ENCODE measurements at places on chromosomes 3 and 15.

DNA sequence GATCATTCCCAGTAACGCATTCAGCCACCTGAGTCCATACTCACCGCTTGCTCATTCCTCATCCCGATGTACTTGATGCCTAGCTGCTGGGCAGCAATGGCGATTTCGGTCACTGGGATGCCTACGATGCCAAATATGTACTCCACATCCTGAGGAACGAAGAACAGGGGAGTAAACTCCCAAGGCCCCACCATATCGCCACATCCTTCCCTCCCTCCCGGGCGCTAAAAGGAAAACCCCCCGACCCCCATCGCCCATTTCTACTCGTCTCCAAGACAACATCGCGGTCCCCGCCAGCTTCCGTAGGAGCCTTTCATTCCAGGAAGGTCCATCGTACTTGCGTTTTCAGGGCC lies 347 bp downstream of the HACL1 start:
- DNase-seq = no peak

- DNase-seq = no peak
Observed at GRCh38 chr15:96181873-96182301, 148.6 kb upstream of the NR2F2 start.

DNA sequence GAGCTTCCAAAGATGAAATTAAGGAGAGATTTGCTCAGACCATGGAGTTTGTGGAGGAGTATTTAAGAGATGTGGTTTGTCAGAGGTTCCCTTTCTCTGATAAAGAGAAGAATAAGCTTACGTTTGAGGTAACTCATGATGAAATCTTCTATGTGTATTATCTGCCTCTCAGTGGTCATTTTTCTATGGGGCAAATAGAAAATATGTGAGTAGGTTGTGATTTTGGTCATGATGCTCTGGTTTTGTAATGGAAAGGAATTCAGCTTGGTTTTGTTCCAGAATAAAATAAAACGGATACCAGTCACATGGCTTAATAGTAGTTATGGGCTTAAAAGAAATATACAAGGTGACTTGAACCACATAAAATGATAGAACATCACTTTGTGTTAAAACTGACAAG lies 181.1 kb downstream of the ITPR1 start:
- no peak for DNase-seq

- no peak for DNase-seq
Observed at GRCh38 chr3:161082063-161082462, 23.1 kb downstream of the B3GALNT1 start.

DNA sequence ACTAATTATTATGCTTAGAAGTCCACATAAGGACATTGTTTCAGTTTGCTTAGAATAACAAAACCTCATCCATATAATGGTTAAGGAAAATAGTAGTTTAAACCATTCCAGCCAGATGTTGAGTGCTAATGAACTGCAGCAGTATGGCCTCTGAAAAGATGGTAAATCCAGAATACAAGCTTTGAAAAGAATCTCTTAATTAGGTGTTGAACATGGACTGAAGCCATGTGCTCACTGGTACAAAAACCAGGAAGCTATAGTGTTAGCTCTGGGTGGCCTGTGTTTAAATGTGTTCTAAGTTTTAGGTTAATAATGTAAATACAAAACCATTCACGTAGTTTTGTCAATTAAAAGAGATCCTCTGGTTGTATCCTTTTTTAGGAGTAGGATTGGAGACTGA lies 78.2 kb downstream of the GALK2 start:
- no peak for DNase-seq

DNA sequence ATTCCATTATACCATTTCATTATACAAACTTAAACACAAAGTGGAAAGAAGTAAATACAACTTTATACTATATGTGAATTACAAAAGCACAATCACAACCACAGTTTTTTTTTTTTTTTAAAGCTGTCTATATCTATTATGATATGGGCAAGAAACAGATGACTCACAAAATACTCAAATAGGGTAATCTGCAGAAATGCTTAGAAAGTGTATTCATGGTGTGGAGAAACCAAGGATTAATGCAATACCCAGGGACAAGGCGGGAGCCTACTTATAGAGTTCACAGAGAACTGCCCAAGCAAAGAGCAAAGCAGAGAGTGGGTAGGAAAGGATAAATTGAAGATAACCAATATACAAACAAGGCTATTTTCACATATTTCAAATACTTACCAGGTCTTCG lies 332.0 kb downstream of the FHIT start:
- no peak for DNase-seq

DNA sequence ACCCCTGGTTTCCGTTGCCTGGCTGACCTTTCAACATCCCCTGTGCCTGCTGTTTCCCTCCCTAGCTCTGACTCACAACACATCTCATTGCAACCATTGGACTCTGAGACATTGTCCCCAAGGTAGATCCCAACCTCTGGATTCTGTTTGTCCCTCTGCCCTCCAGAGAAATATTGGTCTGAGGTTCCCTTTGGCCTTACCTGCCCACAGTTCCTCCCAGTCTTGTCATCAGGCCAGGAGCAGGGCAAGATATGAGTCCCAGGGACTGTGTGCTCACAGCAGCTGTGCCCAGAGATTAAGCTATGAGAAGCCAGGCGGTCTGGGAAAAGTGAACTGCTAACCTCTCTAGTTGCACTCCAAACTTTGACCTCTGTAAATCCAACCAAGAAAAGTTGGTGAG lies 168.2 kb upstream of the NR2F2 start:
- no peak for DNase-seq

- no peak for DNase-seq
Observed at GRCh38 chr3:153293265-153293664, 131.2 kb downstream of the RAP2B start.

DNA sequence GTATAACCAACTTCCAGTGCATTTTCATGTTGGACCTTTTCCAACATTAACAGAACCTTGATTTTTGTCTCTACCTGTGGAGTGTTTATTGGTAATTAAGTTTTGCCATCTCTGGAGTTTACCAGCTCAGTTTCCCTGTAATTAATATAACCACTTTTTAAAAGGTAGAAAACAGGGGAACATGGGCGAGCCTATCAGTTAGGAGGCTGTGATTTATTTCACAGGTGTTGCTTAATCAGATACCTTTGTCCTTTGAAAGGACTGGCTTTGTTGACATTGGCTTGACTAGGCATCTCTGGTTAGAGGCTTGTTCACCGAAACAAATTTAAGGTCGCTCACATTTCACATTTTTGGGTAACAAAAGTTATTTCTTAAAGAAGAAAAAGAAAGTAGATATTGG lies 622 bp downstream of the NAALADL2 start:
- DNase-seq = no peak

- no peak for DNase-seq
Observed at GRCh38 chr3:171044835-171045793, 18.6 kb upstream of the SLC2A2 start.

DNA sequence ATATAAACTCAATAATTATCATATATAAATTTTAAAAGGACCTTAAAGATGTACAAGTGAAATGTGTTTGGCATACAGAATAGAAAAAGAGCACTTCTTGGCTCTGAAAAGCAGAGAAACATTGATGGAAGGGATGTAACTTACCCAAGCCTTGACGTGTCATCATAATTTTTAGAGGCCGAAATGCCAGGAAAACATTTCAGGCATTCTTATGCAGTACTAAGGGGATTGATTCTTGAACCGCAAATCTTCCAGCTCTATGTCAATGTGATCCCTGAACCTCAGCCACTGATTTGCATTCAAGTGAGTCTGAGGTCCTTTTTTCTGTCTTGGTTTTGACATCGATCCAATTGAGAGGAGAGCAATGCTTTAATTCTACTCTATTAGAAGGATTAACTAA lies 97.8 kb downstream of the CLDN1 start:
- DNase-seq = no peak

GRCh38 chr3:115553796-115554486 lies 69.4 kb upstream of the GAP43 start:
- no peak for DNase-seq

- no peak for DNase-seq
Observed at GRCh38 chr3:119161240-119161639, 12.2 kb upstream of the UPK1B start.

GRCh38 chr15:35698331-35698730 lies 152.4 kb upstream of the DPH6 start:
- DNase-seq = no peak

DNA sequence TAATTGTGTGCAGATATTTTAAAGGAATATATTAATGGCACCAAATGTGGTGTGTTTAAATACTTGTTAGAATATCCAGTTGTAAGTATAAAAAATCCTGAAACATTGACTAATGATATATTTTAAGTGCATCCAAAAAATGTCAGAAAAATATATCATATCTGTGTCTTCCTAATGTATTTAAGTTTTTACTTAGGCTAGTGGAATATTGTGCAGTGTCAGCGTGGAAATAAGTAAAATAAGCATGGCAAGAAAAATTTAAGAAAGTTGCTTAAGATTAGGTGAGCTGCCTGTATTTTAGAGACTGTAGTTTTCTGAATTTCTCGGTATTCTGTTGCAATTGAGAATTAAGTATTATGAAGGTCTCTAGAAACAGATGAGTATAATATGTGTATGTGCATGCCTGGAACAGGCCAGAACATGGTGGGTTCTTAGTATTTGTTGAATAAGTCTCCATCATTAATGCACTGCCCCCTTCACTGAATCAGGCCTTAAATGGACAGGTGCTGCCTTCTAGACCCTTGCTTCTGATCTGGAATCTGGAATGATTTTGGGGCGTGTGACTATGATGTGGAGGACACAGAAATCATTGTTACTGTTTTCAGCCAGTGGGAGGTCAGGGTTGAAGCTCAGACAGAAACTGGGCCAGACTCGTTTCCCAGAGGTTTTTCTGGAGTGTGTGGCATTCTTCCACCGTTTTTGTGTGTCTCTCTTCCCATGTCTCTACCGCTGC lies 86.1 kb downstream of the TRAK1 start:
- DNase-seq = no peak

- DNase-seq = no peak
Observed at GRCh38 chr3:36964817-36965216, 20.0 kb upstream of the TRANK1 start.

GRCh38 chr3:157282261-157283191 lies 122.6 kb upstream of the CCNL1 start:
- DNase-seq = no peak

DNA sequence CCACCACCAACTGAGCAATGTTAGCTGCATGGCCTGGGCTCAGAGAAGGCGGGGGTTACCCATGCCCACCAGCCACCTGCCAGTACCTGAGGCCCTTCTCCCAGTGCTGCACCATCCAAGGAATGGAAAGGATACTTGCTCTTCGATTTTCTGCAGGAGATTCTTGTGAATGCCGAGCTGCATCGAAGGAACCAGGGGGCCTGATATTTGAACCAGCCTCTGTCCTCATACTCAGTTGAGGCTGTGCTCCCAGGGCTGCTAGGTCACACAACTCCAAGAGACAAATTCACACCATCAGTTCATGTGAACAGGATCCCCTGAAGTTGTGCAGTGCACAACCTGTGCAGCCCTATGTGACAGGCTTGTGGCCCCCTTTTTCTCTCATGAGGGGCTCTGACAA lies 18.0 kb downstream of the PLA2G4F start:
- no peak for DNase-seq

- no peak for DNase-seq
Observed at GRCh38 chr3:17121336-17121735, 236.6 kb downstream of the PLCL2 start.

GRCh38 chr3:69569520-69569919 lies 169.7 kb upstream of the MITF start:
- no peak for DNase-seq

DNA sequence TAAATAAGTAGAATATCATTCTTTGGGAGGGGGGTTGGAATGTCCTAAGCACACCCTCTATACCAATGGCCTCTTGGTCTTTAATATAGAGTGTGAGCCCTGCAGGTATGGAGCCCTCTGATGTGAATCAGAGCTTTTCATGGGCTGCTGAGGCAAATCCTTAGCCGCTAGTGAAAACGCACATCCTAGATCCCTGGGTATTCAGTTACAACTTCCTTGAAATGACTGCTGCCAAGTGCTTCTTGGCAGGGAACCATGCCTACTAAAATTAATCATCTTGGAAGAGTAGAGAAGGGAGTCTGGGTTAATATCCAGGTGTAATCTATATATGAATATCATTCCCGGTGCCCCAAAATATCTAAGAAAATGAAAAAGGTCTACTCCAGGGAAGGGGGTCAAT lies 109.1 kb downstream of the POLQ start:
- no peak for DNase-seq

- no peak for DNase-seq
Observed at GRCh38 chr3:44355362-44356033, 16.9 kb downstream of the TCAIM start.

DNA sequence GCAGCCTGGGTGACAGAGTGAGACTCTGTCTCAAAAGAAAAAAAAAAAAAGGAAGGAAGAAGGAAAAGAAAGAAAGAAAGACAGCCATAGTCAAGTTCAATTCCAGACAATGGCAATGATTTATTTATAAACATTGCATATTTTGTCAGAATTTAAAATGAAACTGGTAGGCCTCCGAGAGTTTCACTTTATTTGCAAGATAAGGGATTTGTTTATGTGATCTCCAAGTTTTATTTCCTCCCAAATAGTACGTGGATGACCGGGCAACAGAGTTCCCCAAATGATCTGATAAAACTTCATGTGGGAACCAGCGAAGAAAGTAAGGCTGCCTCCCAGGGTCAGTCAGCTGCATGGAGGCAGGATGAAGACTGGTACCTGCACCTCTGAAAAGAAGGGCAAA lies 28.6 kb upstream of the MOBP start:
- no peak for DNase-seq

- no peak for DNase-seq
Observed at GRCh38 chr3:87175732-87176131, 51.4 kb upstream of the CHMP2B start.

DNA sequence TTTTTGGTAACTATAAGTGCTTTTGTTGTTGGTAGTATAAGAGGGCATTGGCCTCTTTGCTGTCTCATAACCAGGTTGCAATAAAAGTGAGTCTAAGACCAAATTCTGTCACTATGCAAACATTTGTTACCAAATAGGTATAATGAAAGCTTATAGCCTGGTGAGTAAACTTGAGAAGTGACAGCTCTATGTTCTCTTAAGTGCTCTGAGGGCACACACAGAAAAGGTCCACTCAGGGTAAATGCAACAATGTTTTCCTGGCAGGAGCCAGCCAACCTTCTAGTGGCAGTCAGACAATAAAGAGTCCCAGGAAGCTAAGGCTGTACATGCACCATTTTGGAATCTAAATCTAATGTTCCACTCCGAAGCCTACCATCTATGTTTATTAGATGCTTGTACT lies 262.1 kb upstream of the TGFBR2 start:
- DNase-seq = no peak

- DNase-seq = no peak
Observed at GRCh38 chr3:7166460-7166859, 305.5 kb downstream of the GRM7 start.

DNA sequence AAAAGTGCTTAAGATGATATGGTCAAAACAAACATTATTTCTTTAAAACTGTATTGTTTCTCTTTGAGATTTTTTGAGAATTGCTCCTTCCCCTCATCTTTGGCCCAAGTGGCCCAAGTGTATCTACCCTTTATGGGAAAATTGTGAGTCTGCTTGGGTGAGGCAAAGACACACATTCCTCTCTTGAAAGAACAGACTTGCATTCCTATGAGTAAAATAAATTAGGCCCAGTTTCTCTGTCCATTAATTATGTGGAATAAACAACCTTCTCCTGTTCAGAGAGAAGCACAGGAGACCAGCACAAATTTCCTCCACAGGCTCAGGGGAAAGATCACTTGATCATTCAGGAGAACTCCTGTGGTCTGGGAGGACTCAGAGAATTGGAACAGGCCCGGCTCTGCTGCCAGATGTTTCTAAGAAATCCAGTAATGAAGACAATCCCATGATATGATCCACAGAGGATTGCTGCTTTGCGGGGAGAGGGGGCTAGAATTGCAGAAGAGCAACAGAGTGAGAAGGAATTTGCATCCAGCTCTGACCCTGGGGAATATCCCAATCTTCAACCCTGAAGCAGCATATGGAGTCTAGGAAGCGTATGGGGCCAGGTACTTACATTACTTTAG lies 53.8 kb upstream of the BOC start:
- DNase-seq = no peak
